ENCODE measurements at places on chromosomes 11 and 22. TPM values are rescaled to one million over a fixed set of nuclear protein-coding genes. Genes with fewer than 3 reads are reported as not detected.

DNA sequence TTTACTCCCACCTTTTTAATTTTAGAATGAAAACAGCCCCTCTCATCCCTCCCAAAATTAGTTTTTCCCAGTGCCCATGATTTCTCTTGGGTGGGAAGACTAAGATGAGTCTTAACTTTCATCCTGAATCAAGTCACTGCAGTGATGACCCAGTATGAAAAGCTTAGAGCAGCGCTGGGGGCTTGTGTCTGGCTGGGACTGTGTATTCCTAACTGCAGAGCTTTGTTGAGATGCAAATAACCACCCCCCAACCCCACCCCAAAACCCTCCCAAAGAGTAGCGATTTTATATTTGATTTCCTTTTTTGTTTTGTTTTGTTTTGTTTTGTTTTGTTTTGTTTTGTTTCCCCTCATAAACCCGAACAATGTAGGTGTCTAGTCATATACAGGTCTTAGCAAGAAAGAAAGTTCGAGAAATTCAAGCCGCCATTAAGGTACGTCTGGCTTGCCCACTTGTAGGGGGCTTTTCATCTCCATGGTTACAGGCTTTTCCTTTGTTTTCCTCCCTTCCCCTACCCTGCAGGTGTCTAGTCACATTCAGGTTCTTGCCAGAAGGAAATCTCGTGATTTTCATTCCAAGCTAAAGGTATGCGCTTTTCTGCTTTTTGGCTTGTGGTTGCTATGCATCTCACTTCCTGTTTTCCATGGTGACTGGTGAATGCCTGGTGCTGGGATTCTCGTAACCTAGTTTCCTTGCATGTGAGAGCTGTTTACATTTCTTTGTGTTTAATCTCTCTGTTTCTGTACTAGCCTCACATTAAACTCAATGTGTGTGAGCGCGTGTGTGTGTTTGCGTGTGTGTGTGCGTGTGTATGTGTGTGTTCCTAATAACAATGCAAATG is 144.6 kb upstream of the RASSF10 start:
- H3K27me3 ChIP-seq, result no peaks in the 10 kb centered on the region
- H3K4me3 ChIP-seq, result no peak overlapping the region
- DNase-seq, result no peak

Gene PRODH
- total RNA-seq, result not detected

DNA sequence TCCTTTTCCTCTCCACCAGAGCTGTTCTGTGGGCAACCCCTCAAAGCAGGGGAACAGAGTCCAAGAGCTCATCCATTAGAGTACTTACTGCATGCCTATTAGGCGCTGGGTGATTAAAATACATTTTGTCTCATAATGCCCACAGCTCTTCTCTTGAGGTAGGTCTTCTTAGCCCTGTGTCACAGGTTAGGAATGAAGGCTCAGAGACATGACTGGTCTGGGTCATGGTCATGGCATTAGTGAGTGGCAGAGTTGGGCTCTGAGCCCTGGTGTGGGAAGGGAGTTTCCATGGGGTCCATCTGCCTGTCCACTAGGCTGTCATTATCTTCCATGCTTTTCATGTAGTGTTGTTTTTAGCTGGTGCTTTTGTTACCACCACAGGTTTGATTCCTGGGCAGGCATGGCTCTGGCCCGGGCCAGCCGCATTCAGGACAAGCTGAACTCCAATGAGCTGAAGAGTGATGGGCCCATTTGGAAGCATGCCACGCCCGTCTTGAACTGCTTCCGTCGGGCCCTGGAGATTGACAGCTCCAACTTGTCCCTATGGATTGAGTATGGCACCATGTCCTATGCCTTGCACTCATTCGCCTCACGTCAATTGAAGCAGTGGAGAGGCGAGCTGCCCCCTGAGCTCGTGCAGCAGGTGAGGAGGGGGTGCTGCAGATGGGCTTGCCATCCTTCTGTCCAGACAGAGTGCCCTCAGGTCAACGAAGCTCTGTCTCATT is 76.1 kb downstream of the CABIN1 start:
- no peaks in the 10 kb centered on the region for H3K27me3 ChIP-seq
- no peak overlapping the region for H3K4me3 ChIP-seq
- DNase-seq, result no peak
- H3K4me1 ChIP-seq, result peaks cover 17% of the 10 kb centered on the region
- no peak overlapping the region for H3K27ac ChIP-seq

Gene RAD9A
- total RNA-seq, result 33.3 TPM

DNA sequence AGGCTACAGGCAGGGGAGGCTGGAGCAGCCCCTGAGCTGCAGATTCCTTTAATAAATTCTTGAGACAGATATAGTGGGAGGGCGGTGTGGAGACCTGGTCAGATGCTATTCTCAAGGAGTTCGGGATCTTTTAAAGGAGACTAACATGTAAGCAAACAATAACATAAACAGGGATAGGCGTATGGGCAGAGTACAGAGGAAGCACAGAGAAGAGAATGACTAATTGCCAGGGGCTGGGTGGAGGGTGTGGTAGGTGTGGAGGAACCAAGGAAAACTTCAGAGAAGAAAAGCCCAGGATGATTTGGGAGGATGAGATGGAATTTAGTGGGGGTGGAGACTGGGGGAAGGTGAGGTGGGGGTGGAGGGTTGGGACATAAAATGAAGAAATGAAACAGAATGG is 9.7 kb upstream of the HEPHL1 start:
- H3K4me3 ChIP-seq, result no peak overlapping the region
- DNase-seq, result no peak
- H3K4me1 ChIP-seq, result no peaks in the 10 kb centered on the region
- H3K27ac ChIP-seq, result no peak overlapping the region
- no peaks in the 10 kb centered on the region for H3K27me3 ChIP-seq

- no peaks in the 10 kb centered on the region for H3K36me3 ChIP-seq
- no peaks in the 10 kb centered on the region for H3K27me3 ChIP-seq
- no peak overlapping the region for H3K27ac ChIP-seq
- H3K4me3 ChIP-seq, result no peak overlapping the region
- H3K4me1 ChIP-seq, result 0 out of 3 replicates have a peak, but pooled peaks cover 2% of the 10 kb centered on the region
- DNase-seq, result no peak
Observed at GRCh38 chr11:75135651-75136050, 15.3 kb upstream of the SLCO2B1 start.

All from K562 (cell line).